ENCODE measurements at places on chromosomes 2 and 18. TPM values are rescaled to one million over a fixed set of nuclear protein-coding genes. Genes with fewer than 3 reads are reported as not detected.

ST8SIA5 gene
- total RNA-seq = not detected

DNA sequence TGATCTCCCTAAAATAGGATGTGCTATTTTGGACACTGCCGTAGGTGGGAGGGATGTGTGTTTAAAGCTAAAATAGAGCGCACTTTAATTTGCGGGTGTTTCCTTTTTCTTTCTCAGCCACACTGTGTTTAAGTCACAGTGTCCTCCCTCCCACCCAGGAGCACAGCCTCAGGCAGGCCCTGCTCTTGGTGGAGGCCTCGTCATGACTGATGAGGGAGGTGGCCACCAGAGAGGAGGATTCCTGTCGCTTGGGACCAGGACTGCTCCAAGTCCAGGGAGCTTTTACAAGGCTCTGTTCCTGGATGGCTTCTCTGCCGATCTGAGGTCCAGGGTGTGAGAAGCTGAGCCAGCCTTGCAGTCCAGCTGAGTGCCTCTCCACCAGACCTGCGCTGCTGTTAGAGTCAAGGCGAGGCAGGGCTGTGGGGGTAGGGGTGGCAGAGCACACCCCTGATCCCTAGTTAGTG lies 33.5 kb downstream of the INPP4A start:
- no peaks in the 10 kb centered on the region for H3K27me3 ChIP-seq
- H3K4me3 ChIP-seq = peak overlapping the region; percentile 32
- peaks cover 100% of the 10 kb centered on the region for H3K4me1 ChIP-seq
- no peak for DNase-seq
- peaks cover 45% of the 10 kb centered on the region for H3K36me3 ChIP-seq

GRCh38 chr2:216418981-216419380 lies 6.7 kb downstream of the SMARCAL1 start:
- peaks cover 66% of the 10 kb centered on the region for H3K36me3 ChIP-seq
- no peak overlapping the region for H3K4me3 ChIP-seq
- peaks cover 16% of the 10 kb centered on the region for H3K4me1 ChIP-seq
- DNase-seq = no peak
- no peaks in the 10 kb centered on the region for H3K27me3 ChIP-seq

DNAJC5G gene
- not detected for total RNA-seq

MYO7B gene
- total RNA-seq = 1.2 TPM

DNA sequence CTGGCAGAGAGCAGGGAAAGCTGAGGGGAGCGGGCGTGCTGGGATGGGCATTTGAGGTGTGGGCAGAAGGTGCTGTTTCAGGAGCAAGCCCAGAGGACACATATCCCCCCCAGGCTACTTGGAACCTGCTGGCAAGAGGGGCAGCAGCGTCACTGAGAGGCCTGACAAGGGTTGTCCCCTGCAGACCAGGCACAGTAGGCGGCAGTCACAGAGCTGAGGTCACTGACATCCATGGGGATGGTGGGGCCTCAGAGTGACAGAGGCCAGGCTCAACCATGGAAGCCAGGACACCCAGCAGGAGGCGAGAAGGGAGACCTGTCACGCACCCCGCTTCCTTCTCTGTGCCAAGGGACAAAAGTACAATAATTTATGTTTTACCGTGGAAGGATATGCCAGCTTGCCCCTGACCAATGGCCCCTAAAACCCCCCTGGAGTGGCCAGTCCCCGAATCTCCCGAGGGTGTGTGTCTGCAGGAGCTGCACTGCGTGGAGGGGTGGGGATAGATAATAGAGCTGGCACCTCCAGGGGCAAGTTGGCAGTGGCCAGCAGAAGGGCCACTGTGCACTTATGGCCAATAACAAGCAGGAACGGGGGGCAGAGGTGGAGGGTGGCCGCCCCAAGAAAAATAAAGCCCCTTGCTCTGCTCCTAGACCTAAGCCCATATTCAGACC lies 86.3 kb upstream of the SLC66A3 start:
- no peaks in the 10 kb centered on the region for H3K4me1 ChIP-seq
- no peak overlapping the region for H3K27ac ChIP-seq
- no peaks in the 10 kb centered on the region for H3K36me3 ChIP-seq
- DNase-seq = no peak
- H3K4me3 ChIP-seq = no peak overlapping the region

ARHGAP15 gene
- 158 TPM for total RNA-seq

DNA sequence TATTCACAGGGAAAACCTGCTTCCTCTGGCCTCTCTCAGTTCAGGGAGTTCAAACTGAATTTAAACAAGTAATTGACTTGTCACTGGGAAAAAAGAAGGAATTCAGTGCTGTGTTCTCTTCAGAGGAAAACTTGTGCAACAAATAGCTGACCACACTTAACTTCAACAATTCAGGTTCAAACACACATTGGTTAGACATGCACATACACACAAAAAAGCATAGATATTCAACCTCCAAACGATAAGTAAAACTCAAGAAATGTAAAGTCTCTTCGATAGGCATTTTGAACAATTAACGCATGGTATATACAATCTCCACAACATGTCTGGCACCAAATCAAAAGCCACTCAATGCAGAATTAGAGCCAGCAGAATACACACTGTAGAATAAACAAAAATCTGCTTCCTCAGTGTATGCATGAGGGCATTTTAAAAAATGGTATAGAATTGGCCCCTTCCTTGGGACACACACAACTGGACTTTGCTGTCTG lies 269.0 kb downstream of the TCF4 start:
- no peak overlapping the region for H3K27ac ChIP-seq
- no peak overlapping the region for H3K4me3 ChIP-seq
- peaks cover 12% of the 10 kb centered on the region for H3K4me1 ChIP-seq
- DNase-seq = no peak

CFAP65 gene
- not detected for total RNA-seq

DNA sequence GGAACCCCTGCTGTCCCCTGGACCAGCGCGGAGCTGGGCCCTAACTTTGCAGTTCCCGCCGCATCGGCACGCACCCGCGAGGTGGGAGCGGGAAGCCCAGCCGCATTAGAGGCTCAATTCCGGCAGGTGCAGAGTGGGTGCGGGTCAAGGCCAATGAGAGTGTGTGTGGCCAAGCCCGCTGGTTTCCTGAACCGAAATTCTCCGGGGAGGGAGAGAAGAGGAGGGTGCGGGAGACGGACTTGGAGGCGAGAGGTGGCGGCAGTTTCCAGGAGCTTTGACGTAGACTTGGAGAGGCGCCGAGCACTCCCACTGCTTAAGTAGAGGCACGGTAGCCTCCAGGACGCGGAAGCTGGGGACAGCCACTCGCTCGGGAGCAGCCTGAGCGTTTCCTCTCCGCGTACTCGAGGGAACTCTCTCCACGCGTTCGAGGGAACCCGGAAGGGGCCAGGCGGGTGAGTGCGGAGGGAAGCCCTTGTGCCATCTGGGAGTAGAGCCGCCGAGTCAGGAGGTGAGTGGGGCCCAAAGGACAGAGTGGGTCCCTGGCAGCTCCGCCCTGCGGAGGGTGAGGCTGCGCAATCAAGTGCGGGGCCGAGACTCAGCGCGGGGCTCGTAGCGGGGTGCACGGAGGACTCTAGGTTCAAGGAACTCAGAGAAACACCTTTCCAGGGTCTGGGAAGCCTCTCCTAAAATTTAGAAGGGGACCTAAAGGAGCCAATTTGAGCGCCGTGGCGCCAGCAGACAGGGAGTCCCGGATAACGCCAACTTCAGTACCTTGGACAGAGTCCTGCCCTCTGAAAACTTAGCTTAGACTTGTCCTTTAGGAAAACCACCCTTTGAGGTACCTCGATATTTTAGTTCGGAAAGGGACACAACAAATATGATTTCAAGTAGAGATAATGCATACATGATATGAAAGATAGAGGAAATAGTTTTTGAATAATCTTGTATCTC lies at the start of gene FAM237A:
TSS of gene FAM237A (plus strand) at position 413 of the 951 bp plus-strand sequence. CDS start 1,750 bp downstream, outside the sequence.
- H3K27ac ChIP-seq = no peak within 1 kb of the TSS
- no peaks in the 10 kb centered on the region for H3K27me3 ChIP-seq
- no peaks in the 10 kb centered on the region for H3K4me1 ChIP-seq
- no peak within 1 kb of the TSS for H3K4me3 ChIP-seq
- peak; percentile 51 for DNase-seq
- no peaks in the 10 kb centered on the region for H3K36me3 ChIP-seq

DNA sequence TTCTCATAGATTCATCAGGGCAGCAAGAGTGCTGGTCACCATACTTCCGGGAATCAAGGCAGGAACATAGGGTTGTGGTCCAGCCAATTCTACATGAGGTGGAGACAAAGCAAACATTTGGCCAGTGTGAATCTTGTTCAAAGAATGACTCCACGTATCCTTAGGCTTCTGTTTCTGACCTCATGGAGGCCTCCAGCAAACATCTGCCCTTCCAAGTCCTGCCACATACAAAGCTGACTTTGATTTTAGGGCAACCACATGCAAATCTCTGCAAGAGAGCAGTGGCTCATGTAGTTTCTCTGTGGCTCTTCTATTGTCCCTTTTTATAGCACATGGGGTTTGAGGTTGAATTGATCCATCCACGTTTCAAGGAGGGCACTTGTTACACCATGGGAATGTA lies 132.1 kb upstream of the MMADHC start:
- no peak for DNase-seq
- no peaks in the 10 kb centered on the region for H3K27me3 ChIP-seq
- no peak overlapping the region for H3K4me3 ChIP-seq
- H3K4me1 ChIP-seq = no peaks in the 10 kb centered on the region

- peak overlapping the region; percentile 81 for H3K4me3 ChIP-seq
- H3K27me3 ChIP-seq = no peaks in the 10 kb centered on the region
- peak overlapping the region; percentile 80 for H3K27ac ChIP-seq
- DNase-seq = no peak
- H3K4me1 ChIP-seq = peaks cover 73% of the 10 kb centered on the region
Observed at GRCh38 chr18:2978661-2979106, 34.3 kb downstream of the LPIN2 start.

DNA sequence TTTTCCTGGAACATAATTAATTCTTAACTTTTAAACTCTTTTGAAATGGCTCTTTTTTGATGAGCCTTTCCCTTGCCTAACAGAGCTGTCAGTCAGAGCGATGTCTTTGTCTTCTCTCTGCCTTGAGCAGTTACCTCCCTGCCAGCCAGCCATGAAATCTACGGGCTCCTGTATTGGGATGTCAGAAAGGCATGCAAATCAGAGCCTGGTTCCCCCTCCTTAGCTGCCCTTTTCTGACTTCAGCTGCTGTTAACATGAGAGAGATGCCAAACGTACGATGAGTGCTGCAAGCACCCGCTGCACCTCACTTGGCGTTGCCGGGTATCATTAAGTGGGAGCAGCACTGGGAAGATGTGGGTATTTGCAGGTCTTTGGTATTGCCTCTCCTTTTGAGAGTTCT lies 131.4 kb upstream of the BOD1L2 start:
- no peaks in the 10 kb centered on the region for H3K36me3 ChIP-seq
- no peak overlapping the region for H3K4me3 ChIP-seq
- no peak overlapping the region for H3K27ac ChIP-seq

- no peak overlapping the region for H3K4me3 ChIP-seq
- peaks cover 37% of the 10 kb centered on the region for H3K4me1 ChIP-seq
- no peak overlapping the region for H3K27ac ChIP-seq
- no peaks in the 10 kb centered on the region for H3K27me3 ChIP-seq
- DNase-seq = no peak
Observed at GRCh38 chr2:118097657-118098056, 9.4 kb downstream of the INSIG2 start.

- H3K36me3 ChIP-seq = peaks cover 56% of the 10 kb centered on the region
- H3K27me3 ChIP-seq = no peaks in the 10 kb centered on the region
- no peak for DNase-seq
- H3K27ac ChIP-seq = no peak overlapping the region
- peaks cover 66% of the 10 kb centered on the region for H3K4me1 ChIP-seq
Observed at GRCh38 chr18:63187223-63187574, 132.4 kb downstream of the BCL2 start.

- peak; percentile 52 for DNase-seq
- H3K27ac ChIP-seq = peak overlapping the region; percentile 3
- H3K36me3 ChIP-seq = peaks cover 5% of the 10 kb centered on the region
- peaks cover 31% of the 10 kb centered on the region for H3K4me1 ChIP-seq
- H3K27me3 ChIP-seq = no peaks in the 10 kb centered on the region
- peak overlapping the region; percentile 18 for H3K4me3 ChIP-seq
Observed at GRCh38 chr2:28102455-28102874, 211.9 kb downstream of the BABAM2 start.

DNA sequence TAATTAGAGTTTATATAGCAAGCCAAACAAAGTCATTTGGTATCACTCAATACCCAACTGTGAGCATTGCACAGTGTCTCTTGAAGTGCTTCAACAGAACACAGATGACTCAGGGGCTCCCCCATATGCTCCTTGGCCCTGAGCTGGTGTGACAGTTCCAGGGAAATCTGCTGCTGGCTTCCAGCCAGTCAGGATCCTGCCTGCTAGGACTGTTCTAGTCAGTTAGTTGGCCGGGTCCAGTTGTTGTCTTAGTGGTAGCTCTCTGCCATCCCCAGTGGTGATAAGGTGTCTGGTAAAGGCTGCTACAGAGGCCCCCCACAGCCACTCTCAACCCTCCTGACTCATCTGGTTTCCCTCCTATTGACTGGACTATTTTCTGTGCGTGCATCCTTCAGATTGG lies 100.3 kb downstream of the IRS1 start:
- no peak overlapping the region for H3K27ac ChIP-seq
- DNase-seq = no peak

TNS1 gene
- 28.9 TPM for total RNA-seq

DNA sequence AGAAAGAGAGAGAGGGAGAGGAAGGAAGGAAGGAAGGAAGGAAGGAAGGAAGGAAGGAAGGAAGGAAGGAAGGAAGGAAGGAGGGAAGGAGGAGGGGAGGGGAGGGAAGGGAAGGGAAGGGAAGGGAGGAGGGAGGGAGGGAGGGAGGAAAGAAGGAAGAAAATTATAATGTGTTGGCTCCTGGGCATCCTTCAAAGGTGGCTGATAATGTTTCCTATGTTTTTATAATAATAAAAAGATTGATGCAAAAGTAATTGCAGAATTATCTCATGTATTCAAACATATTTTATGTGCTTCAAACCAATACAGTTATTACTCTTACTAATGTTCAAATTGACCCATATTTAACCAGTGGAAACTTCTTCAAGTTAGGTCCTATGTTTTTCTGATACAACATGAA lies 260.9 kb downstream of the LNPK start:
- no peaks in the 10 kb centered on the region for H3K27me3 ChIP-seq
- no peak overlapping the region for H3K27ac ChIP-seq
- H3K36me3 ChIP-seq = no peaks in the 10 kb centered on the region
- no peaks in the 10 kb centered on the region for H3K4me1 ChIP-seq

ACTG2 gene
- not detected for total RNA-seq

DNA sequence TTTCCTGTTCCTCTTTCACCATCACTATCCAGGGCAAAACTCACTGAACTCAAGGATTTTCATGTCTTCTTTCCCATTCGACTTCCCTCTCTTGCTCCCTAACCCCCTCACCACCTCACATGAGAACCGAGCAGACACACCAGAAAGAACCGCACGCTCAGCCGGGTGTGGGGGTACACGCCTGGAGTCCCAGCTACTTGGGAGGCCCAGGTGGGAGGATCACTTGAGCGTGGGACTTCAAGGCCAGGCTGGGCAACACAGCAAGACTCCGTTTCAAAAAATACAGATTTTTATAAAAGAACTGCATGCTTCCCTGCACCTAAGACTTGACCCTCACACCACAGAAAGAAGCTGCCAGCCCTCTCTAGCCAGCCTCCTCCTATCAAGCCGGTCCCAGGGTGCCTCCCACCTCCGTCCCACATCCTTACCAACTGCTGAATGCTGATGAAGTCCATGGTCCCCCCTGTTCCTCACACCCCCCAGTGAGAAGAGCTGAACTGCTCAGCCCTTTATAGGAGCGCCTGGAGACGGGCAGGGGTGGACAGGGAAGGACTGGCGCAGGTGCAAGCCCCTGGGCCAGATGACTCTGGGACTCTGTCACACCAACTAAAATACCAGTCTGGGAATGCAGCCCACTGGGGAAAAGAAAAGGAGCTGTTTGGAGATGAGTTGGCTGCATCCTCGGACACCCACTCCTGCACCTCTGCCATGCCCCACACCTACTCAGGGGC lies at the start of gene ANKRD23:
TSS of gene ANKRD23 (minus strand) at position 484 of the 731 bp plus-strand sequence. CDS start at position 455, 29 bp downstream.
- H3K4me3 ChIP-seq = no peak within 1 kb of the TSS
- H3K36me3 ChIP-seq = peaks cover 46% of the 10 kb centered on the region
- H3K27ac ChIP-seq = peak within 1 kb of the TSS; percentile 47
- DNase-seq = no peak
- peaks cover 31% of the 10 kb centered on the region for H3K4me1 ChIP-seq
- no peaks in the 10 kb centered on the region for H3K27me3 ChIP-seq

Data from activated CD8-positive, alpha-beta T cell treated with anti-CD3 and anti-CD28 coated beads, Interleukin-2, amount 10 ng/mL, durations not matched to agents 7 days and 5 days (primary cell).